Naive thymus-derived CD8-positive, alpha-beta T cell (primary cell): ENCODE measurements at places on chromosomes 12 and 14.

DNA sequence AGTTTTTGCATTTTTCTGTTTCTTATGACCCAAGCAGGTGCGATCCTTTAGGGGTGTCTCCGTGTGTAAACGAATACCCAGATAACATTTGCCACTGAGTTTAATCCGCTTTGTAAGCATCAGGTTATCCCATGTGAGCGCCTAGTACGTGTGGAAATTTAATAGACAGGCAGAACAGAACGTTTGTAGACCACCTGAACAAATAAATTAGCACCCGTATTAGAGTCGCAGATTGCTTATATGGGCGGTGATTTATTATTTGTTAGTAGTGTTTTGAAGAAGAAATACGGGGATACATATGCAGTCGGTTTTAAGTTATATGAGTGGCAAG is 325 bp downstream of the C12orf60 start:
- DNase-seq = no peak

- peak; percentile 5 for DNase-seq
Observed at GRCh38 chr12:13661005-13661887, 320.2 kb downstream of the GRIN2B start.

- no peak for DNase-seq
Observed at GRCh38 chr12:65741656-65742017, 82.6 kb upstream of the HMGA2 start.

- DNase-seq = no peak
Observed at GRCh38 chr14:50943943-50944646, at the start of gene PYGL. Gene PYGL (minus strand): TSS chr14:50944483. CDS start chr14:50944403, 80 bp downstream.

- DNase-seq = no peak
Observed at GRCh38 chr12:26845057-26845666, 12.2 kb upstream of the ITPR2 start.

GRCh38 chr14:33702293-33702692 is 248.6 kb downstream of the EGLN3 start:
- DNase-seq = no peak

GRCh38 chr12:124867401-124867930 is 3.8 kb upstream of the SCARB1 start:
- no peak for DNase-seq
